ENCODE measurements at places on chromosomes 16 and 17.

GRCh38 chr16:3509470-3509928, 8.7 kb downstream of the CLUAP1 start:
- no peak for DNase-seq

- DNase-seq = no peak
Observed at GRCh38 chr17:79133214-79133613, 58.6 kb downstream of the ENGASE start.

DNA sequence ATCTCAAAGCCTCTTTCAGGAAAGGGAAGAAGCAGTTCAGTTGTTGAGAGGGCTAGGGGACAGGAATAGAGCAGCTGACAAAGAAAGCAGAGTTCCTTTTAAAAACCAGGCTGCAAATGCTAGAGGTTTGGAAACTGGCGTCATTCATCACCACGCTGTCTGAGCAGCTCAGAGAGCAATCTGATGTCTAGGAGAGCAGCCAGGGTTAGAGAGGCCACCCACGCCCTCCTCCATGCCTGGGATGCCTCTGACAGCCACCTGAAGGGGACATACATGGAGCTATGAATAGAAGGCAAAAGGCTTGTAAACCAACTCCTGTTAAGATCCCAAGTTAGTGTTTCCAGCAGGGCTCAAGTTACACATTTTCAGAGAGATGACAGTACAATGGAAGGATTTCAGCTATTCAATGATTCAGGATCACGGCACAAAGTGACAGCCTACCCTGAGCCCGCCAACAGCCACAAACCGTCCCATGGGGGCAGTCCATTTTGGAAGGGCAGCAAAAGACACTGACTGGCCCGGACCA, 12.4 kb downstream of the RAB5C start:
- DNase-seq = no peak

DNA sequence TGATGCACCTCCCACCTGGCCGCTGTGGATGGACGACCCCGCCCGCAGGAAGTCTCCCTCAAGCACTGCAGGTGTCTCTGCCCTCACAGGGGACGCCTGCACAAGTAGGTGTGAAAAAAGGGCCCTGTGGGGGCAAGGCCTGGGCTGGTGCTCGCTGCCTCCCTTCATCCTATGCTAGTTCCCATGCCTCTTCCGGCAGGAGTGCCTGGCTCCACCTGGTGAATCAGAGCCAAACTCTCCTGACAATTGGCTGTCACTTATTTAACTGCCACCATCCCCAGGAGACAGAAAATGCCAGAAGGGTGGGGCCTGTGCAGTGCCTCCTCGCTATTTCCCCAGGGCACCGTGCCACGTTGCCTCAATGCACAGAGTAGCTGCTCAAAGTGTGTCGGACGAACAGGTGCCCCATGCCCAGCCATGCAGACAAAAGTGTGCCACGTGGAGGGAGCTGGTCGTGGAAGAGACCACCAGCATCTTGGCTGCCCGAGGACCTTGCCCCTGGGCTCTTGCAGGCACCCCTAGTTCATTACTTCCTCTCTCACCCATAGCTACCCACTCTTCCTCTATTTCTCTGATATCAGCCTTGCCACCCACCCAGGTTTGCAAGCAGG, 170.7 kb downstream of the SEC14L1 start:
- DNase-seq = no peak

DNA sequence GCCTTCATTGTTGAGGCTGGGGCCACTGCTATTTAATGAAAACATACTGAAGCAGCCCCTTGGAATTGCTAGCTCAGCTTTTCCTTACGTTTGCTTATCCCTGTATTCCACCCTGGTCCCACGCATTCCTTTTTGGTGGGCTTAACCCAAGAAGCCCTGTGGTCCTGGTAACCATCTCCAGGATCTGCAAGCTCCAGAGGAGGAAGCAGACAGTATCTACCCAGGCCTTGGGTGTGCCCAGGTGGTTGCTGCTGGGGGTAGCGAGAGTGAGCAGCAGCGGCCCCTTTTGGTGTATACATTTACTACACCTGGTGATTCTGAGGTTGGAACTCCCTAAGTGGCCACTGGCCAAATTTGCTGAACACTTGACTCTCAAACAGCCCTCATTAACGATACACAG, 97.7 kb downstream of the CBLN1 start:
- DNase-seq = no peak

DNA sequence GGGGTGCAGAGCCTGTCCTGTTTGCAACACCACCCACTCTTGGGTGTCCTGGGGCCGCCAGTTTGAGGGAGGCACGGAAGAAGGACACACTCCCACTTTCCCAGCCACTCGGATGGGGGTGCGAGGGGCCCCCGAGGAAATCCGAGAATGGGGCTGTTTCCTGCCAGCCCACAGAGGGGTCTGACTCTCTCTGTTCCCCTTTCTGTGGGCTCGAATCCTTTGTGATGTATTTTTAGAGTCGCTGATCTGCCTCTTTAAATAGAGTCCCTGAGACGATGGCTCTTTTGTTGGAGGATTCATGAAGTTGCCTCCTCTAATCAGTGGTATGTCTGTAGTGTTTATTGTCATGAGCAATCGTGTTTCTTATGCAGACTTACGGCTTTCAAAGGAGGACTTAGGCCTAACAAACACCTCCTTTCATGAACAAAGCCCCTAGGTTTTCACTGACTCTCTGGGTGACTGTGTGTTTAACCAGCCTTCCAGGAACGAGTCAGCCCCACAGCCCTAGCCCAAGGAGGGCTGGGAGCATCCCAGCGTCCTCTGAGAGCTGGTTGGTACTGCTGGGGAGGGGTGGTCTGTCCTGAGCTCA, 29.1 kb downstream of the CIBAR2 start:
- no peak for DNase-seq

- no peak for DNase-seq
Observed at GRCh38 chr17:4249452-4250029, 14.2 kb downstream of the ANKFY1 start.

- no peak for DNase-seq
Observed at GRCh38 chr16:79452671-79453070, 147.9 kb downstream of the MAF start.

GRCh38 chr17:30858556-30859250, 26.9 kb downstream of the ATAD5 start:
- DNase-seq = no peak

DNA sequence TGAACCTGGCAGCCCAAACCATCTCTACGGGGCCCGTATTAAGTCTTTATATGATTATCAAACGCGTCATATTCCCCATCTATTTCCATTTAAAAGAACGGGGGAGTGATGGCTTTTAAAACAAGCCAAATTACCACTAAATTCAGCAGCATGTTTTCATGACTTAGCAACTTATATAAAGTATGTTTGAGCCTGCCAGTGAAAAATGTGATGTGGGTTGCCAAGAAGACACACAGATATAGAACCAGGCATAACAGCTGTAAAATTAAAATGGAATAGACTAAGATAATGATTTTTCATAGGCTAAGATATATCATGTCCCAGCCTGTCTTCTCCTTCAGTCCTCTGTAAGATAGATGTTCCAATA, 44.8 kb upstream of the HSBP1 start:
- no peak for DNase-seq

GRCh38 chr17:45050481-45051059, 862 bp downstream of the DCAKD start:
- DNase-seq = no peak

DNA sequence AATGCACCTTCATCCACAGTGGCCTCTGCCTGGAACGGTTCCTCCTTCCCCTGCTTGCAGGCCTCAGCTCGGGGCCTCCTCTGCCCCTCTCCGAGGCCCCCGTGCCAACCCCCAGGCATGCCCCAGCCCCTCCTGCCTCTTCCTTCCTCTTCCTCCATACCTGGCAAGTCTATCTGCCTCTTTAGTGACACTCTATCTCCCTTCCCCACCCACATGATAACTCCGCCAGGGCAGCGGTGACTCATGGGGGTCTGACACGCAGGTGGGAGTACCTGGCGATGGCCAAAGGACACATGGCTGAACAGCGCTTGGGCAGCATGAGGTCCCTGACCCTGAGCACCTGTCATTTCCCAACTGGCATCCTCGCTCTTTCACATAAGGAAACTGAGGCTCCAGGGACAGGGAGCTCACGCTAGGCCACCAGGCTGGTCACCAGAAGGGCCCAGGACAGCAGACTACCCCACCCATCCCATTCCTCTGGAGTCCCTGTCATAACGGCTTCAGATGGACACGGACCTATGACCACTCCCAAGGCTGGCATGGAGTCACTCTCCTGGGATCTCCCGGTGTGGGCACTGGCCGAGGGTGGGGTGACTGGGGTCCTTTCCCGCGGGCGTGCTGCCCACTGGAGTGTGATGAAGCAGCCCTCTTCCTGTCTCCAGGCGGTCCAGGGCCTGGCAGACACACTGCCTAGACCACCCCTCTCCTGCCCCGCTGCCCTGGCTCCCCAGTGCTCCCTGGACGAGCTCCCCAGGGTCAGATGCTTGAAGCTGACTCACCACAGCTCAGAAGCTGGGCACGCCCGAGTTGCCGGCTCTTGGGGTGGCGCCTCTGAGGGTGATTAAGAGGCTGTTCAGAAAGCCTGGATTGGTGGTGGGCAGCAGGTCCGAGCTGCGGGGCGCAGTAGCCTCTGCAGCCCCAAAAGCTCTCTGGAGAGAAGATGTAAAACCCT, 100.6 kb downstream of the ENGASE start:
- DNase-seq = no peak

GRCh38 chr17:67492824-67493517, 115.9 kb downstream of the PITPNC1 start:
- DNase-seq = no peak

- peak; percentile 77 for DNase-seq
Observed at GRCh38 chr17:59331129-59331928, at the start of gene YPEL2. YPEL2 (plus strand) TSS chr17:59331655; CDS start chr17:59353410, 21,755 bp downstream.

DNA sequence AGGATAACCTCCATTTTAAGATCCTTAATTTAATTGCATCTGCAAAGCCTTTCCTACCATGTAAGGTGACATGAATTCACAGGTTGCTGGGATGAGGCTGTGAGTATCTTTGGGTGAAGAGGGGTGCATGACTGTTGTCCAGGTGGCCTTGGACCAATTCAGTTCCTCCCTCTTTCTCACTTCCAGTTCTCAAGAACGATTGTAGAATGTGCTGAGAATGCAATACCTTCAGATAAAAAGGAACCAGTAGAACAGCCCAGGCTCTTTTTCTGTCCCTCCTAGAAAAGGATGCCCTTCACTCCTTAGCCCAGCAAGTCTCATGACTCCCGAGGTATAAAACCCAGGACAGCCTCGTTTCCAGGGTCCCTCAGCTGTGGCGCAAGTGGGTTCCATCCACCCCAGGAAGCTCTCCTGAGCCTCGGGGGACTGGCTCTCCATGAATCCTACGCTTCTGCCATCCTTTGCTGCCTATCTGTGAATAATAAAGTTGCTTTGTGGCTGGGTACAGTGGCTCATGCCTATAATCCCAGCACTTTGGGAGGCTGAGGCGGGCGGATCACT, 61.6 kb upstream of the FA2H start:
- no peak for DNase-seq

DNA sequence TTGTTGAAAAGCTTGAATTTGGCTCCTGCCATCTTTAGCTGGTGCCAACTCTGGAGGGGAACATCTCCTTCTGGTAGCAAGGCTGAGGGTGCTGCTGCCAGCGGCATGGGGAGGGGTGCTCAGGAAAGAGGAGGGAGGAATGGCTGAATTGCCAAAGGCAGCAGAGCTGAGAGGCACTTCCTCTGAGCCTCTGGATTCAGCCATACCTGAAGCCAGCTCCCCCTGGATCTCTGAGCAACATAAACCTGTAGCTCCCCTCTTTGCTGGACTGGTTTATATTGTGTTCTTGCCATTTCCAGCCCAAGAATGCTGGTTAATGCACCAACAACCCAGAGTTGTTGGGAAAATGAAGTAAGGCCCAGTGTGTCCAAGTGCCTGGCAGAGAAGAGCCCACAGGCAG, 7.4 kb downstream of the MEFV start:
- no peak for DNase-seq

DNA sequence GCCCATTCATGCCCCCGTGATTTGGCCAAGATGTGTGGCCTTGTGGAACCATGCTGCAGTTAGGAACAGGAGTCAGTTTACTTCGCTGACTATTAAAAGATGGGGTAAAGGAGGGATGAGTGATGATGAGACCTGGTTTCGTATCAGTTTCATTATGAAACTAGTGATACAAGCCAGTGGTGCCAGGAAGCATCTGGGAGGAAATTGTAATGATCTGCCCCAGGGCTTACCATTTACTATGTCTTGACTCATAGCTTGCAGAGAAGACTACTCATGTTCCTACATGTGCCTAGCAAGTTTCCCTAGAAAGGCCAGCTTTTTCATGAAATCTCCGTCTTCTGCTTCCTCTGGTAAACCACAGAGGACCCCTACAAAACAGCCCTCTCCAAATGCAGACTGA, 23.2 kb downstream of the CDH3 start:
- DNase-seq = no peak

DNA sequence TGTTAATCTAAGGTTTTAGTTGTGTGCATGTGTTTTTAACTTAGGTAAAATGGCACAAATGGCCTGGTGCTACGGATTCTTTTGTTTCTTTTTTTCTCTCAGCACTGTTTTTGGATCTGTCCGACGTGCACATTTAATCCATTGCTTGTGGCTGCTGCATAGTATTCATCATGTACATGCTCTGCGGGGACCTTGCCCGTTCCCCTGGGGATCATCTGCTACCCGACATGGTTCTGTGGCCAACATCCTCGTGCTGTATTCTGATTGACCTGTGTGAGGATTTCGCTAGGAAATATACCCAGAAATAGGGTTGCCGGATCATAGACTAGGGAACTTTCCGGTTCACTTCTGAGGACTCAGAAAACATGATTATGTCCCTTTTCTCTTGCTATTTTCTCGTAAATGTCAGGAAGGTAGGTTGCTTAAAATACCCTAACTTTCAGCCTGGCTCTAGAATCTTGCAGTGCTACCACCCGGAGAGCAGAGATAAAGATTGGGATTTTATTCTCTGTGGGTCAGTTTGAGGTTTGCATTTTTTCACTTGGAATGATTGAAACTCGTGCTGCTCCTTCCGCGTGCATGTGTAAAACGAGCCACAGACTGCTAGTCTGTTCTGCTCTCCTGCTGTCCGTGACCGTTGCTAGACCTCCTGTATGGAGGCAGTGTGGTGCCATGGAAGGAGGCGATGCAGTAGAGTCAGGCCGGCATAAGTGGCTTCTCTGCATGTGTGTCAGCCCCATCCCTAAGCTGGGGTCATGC, 42.9 kb downstream of the LDHD start:
- DNase-seq = no peak

- no peak for DNase-seq
Observed at GRCh38 chr16:8736123-8736668, 61.2 kb downstream of the TMEM186 start.

DNA sequence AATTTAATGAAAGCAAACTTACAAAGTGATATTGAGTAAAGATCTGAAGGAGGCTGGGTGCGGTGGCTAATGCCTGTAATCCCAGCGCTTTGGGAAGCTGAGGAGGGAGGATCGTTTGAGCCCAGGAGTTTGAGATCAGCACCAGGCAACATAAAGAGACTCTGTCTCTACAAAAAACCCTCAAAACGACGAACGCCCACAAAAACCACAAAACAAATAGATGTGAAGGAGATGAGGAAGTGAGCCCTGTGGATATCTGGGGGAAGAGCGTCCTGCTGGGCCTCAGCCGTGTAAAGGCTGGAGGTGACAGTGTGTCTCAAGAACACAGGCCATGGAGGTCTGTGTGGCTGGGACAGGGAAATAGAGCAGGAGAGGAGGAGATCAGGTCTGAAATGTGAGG, 68.8 kb downstream of the ITFG1 start:
- no peak for DNase-seq

Data from SHP77 treated with DMSO at 0.1 percent for 48 hours (cell line).